ENCODE measurements at places on chromosomes 4 and X.
A peak's percentile ranks its signal among the peaks of the same experiment; 100 is the strongest.

DNA sequence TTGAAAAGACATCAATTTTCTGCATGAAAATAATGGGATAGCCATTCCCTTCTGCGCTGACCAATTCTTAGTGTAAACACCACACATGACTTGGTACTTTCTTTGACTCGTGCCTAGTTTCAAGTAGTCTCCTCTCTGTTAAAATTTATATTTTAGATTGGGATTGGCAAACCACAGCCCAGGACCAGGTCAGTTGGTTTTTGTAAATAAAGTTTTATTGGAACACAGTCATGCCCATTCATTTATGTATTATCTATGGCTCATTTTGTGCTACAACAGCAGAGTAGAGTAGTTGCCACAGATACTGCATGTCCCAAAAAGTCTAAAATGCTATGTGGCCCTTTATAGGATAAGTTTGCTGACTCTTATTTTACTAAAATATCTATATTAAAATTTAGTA, 46.7 kb downstream of the BMX start:
- DNase-seq = no peak

DNA sequence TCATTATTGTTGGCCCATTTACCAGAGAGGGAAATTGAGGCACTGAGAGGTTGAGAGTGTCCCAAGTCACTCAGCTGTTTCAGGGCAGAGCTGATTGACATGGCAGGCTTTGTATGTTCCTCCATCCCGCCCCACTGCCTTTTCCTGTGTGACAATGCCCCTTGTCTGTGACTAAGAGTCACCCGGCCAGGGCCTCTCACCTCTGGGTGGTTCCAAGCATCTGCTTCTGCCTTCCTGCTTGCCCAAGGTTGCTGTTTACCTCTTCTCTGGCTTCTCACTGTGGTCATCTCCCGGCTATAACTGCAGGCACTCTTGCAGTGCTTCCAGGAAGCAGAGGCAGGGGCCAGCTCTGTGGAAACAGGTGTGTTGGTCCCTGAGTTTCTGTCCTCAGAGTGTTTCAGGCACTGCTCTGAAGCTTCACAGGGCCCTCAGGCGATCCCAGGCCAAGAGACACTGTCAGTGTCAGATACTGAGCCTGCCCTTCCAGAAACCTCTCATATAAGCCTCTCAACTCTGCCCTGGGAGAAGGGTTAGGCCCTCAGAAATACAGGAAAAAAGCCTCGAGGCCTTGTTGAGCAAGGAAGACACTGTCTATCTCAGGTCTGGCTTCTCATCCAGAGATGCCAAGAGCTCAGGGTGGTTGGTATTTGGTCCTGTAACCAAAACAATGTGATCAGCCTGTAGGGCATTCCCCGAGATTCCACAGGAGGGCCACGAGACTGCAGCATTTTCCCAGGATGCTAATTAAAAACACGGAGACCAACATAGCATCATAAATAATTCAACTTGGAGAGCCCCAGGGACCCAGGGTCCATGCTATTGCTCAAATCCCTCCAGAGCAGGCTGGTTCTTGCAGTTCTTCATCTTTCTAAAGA, 42.0 kb upstream of the PROM1 start:
- no peak for DNase-seq

DNA sequence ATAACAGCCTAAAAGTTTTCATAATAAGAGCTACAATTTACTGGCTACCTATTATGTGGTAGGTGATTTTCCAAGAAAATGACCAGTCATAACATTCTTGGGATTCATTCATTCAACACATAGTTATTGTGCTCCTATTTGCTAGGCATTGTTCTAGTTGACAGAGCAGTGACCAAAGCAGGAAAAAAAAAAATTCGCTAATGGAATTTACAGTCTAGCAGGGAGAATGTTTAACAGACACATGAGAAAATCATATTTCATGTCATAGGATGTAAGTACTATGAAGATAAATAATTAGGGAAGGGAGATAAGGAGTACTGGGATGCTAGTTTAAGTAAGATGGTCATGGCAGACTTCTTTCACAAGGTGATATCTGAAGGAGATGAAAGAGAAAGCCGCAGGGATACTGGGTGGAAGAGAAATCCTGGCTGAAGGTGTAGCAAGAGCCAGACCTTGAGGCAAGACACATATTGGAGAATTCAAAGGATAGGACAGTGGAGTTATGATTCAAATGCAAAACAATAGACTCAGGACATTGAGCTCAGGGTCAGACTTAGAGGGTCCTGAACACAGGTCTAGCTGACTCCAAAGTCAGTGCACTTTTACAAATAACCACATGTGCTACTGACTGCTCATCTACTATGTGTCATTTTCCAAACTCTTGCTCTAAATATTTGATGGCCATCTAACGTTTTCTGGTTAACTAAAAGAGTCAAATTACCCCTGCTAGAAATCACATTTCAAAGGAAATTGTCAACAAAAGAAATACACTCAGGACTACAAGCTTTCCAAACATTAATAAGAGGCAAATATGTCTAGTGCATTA, 20.4 kb downstream of the SPCS3 start:
- DNase-seq = no peak

GRCh38 chr4:100795581-100795980, 277.8 kb upstream of the EMCN start:
- DNase-seq = no peak

DNA sequence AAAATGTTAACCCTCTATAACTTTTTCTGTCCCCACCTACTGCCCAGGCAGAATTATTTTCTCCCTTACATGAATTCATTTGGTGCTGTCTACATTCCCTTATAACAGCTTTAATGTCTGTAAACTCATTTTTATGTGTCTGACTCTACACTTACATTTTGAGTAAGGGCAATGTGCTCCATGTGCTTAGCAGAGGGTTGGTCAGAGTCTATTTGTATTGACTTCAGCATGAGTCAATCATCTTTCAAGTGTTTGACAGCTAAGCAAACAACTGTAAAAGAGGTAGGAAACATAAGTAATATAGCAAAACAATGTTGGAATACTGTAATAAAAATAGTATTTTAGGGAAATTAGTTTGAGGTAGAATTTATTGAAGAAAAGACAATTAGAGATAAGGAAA, 6.3 kb downstream of the IL15 start:
- no peak for DNase-seq

DNA sequence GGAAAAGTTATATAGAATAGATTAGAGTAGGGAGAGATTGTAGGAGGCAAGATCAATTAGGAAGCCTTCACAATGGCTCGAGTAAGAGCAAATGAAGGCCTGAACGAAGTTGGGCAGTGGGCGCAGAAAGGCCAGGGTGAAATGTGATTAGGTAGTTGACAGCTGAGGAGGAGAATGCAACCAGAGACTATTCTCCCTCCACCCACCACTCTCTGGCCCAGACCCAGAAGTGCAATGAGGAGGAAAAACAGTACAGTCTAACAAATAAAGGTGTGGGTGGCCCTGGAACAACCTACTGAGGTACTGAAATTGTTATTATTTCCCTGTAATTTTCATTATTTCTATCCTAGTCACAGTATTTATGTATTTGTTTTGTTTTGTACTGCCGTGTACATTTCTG, 176.7 kb downstream of the SLC39A8 start:
- no peak for DNase-seq

GRCh38 chr4:188971125-188971524, 831.9 kb downstream of the TRIML1 start:
- DNase-seq = no peak

DNA sequence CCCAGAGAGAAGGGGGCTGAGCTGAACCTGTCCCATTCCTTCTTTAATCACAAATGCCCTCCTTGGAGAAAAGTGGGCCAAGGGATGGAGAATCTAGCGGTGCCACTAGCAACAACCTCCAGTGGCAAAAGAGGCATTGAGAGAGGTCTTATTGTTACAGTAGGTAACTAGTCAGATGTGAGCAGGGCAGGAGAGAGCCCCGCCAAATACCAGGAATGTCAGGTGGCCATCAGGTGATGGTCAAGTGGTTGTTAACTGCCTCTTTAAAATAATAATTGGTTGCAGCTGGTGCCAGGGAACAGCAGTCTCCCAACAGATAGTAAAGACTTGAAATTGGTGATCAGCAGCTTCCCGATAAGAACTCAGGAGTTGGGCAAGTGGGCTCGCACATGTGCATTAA, 116.1 kb downstream of the EVC2 start:
- DNase-seq = no peak

DNA sequence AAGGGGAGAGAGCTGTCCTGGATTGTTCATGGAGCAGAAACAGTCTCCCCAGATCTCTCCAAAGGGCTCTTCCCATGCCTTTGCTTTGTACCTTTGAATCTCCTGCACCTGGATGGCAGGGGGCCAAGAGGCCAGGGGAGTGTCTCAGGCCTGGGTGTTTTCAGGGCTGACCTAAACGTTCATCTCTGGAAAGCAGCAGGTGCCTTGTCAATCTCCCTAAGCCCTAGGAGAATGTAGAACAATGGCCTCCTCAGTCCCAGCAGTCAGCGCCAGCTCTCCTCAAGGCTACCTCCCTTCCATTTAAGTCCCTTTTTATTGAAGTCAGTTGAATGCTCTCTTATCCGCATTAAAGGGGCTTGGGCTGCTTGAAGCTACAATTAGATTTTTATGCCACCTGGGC, 31.2 kb upstream of the NSUN7 start:
- DNase-seq = no peak

DNA sequence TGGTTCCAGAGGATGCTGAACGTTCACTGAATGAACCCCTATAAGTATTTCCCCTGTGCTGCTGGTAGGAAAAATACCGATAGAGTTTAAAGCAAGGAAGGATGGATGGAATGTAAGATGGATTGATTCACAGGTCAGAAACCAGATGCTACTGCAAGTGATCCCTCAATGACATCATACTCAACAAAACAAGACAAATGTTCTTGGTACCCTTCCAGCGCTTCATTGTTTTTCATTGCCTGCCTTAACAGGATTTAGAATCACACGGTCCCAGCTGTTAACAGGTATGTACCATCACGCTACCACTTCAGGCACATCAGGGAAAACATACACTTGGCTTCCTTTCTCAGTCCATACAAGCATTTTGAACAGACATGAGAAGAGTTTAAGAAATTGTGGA, 118.1 kb upstream of the TLR3 start:
- no peak for DNase-seq

DNA sequence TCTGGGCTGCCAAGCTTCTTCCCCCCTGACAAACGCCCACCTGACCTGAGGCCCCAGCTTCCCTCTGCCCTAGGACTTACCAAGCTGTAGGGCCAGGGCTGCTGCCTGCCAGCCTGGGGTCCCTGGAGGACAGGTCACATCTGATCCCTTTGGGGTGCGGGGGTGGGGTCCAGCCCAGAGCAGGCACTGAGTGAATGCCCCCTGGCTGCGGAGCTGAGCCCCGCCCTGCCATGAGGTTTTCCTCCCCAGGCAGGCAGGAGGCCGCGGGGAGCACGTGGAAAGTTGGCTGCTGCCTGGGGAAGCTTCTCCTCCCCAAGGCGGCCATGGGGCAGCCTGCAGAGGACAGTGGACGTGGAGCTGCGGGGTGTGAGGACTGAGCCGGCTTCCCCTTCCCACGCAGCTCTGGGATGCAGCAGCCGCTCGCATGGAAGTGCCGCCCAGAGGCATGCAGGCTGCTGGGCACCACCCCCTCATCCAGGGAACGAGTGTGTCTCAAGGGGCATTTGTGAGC, 37.0 kb downstream of the HTRA3 start:
- DNase-seq = peak; percentile 8

- DNase-seq = peak; percentile 24
Observed at GRCh38 chr4:93199492-93199891, 629.1 kb upstream of the ATOH1 start.

- no peak for DNase-seq
Observed at GRCh38 chr4:124053872-124054538, 657.4 kb downstream of the SPRY1 start.

GRCh38 chr4:154485127-154485773, 6.3 kb downstream of the DCHS2 start:
- no peak for DNase-seq

- DNase-seq = no peak
Observed at GRCh38 chrX:49177873-49178480, 6.3 kb downstream of the PLP2 start.

GRCh38 chrX:19810802-19811201, 76.6 kb downstream of the SH3KBP1 start:
- no peak for DNase-seq
